Right ventricle myocardium superior (tissue), 1 donor: ENCODE measurements at places on chromosomes 5 and 9. TPM values are rescaled to one million over a fixed set of nuclear protein-coding genes. Genes with fewer than 3 reads are reported as not detected.

GRCh38 chr9:74770508-74771261 lies 117.0 kb downstream of the TRPM6 start:
- peak; percentile 45 for DNase-seq

- DNase-seq = no peak
Measured at GRCh38 chr5:92879806-92880543, 701.0 kb downstream of the NR2F1-AS1 start.

DNA sequence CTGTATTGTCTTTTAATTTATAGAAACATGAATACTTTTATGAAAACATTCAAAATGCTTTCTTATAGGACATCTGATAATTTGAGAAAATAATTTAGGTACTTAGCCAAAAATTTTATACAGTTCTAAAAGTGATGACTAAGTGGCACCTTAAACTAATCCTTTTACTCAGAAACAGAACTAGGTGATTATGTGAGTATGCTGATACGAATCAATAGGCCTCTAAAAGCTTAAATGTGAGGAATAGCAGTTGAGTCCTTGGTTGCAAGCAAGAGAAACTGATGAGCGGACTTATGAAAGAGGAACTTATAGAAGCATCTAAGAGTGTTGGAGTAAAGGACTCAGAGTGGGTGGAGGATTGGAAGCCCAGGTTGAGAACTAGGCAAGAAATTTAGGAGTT lies 26.4 kb downstream of the ANXA1 start:
- no peak for DNase-seq

DNA sequence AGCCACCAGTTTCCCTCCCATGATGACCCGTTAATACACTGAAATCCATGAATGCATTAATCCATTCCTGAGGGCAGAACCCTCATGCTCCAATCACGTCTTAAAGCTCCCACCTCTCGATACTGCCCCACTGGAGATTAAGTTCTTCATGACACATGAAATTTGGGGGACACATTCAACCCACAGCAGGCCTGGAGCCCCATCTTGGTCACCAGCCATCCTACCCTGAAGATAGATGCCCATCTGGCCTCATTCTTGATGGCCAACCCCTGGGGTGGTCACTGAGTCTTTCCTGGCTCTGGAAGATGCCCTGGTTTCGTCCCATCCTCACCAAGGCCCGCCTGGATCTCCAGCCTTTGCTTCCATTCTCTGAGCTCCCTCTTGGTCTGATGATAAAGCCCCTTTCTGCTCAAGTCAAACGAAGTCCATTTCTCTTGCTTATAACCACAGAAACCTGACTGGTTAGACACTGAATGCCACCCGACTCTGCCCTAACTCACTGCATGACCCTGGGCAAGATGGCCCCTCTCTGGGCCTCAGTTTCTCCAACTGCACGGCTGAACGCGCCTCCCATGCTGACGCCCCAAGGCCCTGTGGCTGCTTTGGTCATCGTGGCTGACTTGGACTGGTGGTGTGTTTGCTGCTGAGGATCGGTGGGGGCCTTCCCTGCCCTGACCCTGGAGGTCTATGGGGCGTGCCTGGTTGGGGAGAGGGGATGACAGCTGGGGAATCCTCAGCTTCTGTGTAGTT lies 138.4 kb upstream of the IER5L start:
- no peak for DNase-seq

DNA sequence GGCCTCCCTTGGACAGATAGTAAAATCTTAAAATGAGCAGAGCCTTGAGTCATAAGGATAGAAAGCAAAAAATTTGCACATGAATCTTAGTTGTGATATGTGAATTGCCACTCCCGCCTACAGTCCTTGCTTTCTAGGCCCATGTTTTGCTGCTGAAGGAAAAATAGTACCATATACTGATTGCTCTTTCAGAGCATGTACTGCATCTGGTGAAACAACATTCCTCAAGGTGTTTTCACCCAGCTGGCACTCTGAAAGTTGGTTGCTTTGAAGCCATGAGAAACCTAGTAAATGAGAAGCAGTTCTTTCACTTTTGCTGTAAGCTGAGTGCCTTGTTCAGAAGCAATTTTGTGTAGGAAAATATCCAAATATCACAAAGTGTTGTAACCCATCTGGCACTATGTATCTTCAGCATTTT lies 10.3 kb downstream of the CDC37L1 start:
- DNase-seq = no peak

DNA sequence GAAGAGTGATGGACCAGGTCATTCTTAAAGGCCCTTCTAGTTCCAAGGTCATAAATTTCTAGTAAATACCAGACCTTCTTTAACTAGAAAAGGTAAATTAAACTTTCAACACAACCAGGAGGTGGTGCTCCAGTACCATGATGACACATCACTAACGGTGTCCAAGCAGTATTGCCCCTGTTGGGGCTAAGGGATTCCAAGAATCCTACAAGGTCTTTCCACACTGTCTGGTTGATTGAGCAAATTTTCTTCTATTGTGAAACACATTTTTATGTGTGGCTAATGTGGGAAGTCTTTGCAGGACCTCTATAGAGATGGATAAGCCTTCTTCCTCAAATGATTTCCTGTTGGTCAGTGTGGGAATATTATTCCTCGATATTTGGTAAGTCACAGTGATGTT lies 459.6 kb upstream of the PAPPA start:
- DNase-seq = no peak

DNA sequence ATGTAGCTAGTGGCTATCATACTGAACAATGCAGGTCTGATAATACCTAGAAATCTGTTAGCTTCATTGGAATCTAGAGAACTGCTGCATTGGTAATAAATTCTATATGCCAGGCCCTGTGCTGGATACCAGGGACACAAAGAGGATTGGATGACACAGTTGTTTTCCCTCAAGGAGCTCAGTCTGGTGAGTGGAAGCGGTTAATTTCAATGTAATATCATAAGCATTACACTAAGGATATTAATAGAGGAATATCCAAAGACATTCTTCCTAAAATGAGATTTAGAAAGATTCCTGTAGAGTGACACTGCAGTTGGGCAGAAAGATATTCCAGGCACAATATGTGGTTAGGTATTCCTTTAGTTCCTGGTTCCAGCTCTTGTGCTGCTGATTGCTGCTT lies 5.9 kb downstream of the CMYA5 start:
- DNase-seq = no peak

DNA sequence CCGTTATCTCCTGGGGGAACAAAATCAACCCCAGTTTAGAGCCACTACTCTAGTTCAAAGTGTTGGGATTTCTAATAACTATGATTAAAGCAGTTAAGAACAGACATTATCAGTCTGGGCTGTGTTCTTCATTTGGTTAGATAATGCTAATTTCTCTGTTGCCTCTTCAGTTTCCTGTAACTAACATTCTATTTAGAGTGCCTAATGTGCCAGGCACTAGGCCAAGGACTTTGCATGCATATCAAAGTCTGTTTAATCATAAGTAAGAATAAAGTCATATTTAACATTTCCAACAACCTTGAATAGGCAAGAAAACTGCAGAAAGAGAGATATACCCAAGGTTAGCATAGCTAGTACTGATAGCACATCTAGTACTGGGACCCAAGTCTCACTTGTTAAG lies 68.4 kb downstream of the TNPO1 start:
- DNase-seq = no peak

Gene CD74
- total RNA-seq = 263 TPM

Gene ZNF782
- 3.6 TPM for total RNA-seq

GRCh38 chr5:121430538-121430937 lies 421.1 kb upstream of the FTMT start:
- no peak for DNase-seq

GRCh38 chr9:17635115-17635890 lies 56.4 kb downstream of the SH3GL2 start:
- no peak for DNase-seq

DNA sequence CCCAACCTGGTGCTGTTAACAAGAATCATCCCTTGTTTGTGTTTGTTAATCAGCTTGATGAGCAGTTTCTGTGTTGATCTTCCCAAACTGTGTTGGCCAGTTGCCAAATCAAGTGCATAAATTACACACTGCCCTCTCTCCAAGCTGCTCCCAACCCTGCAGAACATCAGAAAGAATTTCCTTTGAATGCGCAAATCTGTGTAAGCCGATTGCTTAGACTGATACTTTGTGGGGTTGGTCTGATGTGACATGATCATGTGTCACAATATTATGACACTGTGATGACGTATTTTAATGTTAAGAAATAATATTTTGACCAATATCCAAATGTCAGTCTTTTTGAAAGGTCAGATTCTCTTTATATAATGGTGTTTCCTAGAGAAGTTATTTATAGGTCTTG lies 766.4 kb upstream of the WWC1 start:
- DNase-seq = no peak
